ENCODE measurements at places on chromosomes 7 and 10. TPM values are rescaled to one million over a fixed set of nuclear protein-coding genes. Genes with fewer than 3 reads are reported as not detected.

- no peak for DNase-seq
Measured at GRCh38 chr7:40822861-40823260, 688.1 kb downstream of the SUGCT start.

DNA sequence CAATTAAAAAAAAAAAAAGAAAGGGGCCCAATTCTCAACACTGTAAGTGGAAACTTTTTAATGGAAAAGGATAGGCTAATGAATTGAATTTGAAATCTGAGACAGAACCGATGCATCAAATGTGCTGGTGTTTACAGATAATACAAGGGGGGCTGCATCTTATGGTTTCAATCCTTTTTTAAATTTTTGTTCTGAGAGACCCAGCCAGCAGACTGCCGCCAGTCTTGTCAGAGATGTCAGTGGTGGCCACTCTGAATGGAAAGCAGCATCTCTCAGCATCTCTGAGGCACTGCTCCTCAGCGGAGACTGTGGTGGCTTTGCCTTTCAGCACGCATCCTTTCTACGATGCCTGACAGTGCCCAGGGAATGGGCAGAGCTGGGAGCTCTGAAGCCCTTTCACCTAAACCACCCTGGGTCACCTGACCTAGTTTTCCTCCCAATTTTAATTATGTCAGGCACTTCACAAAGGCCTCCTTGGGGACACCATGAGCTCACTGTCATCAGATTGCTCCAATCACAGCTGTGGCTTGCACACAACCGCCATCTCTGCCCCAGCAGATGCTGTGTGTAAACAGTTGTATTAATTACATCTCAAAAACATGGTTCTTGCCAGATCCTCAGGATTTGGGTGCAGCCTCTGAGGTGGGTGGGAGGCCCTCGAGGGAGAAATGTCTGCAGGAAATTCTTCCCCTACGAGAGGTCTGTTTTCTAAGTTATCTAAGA lies 81.2 kb downstream of the EGFR start:
- DNase-seq = no peak

The PRKAR2B gene
- total RNA-seq = 9.3 TPM

DNA sequence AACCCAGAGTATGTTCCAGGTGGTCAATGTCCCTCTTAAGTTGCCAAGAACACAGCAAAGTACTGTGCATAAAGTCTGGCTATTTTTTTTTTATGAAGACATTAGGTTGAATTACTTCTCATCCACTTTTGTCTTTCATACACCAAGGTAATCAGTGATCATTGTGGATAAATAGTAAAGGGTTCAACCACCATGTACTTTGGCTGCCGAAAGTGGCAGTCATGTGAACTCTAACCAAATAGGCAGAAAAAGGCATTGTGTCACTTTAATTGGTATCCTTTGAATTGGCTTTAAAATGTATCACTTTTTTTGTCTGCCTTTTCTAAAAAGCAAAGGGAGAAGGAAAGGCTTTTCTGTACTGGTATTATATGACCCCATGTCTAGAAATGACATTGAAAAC lies 7.3 kb downstream of the ITIH2 start:
- DNase-seq = no peak

The GATAD1 gene
- total RNA-seq = 28.8 TPM

DNA sequence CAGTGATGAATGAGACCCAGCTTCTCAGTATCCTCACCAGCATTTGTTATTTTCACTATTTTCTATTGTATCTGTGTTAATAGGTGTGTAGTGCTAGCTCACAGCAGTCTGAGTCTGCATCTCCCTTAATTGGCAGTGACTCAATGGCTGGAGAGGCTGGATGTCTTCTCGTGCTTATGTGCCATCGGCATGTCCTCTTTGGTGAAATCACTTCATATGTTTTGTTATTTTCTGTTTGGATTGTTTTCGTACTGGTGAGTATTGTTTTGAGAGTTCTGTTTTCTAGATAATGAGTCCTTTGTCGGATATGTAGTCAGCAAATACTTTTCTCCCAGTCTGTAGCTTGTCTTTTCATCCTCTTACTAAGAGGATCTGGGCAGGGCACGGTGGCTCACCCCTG lies 66.1 kb downstream of the AMZ1 start:
- DNase-seq = no peak

The FEZF1 gene
- not detected for total RNA-seq

DNA sequence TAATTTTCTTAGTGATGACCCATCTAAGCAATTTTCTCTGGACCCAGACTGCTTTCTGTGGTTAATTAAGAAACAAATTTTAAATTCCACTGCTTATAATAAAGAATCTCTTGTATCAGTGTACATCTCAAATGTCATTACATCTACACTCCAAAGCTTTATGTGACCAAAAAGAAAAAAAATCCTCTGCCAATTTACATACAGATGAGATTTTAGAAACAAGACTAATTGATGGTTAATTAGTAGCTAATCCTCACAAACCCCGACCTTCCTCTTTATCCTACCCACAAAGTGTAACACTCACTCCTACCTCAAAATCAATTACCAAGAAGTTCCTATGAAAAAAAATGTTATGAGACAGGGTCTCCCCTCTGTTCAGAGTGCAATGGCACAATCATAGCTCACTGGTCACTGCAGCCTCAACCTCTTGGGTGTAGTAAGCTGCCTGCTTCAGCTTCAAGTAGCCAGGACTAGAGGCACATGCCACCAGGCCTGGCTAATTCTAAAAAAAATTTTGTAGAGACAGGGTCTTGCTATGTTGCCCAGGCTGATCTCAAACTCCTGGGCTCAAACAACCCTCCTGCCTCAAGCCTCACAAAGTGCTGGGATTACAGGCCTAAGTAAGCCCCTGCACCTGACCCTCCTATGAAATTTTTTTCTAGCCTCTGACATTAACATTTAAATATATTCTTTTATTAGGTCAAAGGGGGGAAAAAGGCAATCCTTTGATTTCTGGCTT lies 14.8 kb downstream of the KIF5B start:
- DNase-seq = no peak

DNA sequence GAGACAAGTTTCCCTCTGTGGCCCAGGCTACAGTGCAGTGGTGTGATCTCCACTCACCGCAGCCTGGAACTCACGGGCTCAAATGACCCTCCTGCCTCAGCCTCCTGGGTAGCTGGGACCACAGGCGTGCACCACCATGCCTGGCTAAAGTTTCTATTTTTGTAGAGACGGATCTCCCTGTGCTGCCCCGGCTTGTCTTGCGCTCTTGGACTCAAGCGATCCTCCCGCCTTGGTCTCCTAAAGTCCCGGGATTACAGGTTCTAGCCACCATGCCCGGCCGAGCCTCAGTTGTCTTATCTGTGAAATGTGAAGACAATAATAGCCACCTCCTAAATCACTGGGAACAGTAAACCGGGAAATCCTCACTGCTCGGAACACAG lies 88.1 kb downstream of the FOXL3 start:
- DNase-seq = peak; percentile 16

The LAMB1 gene
- total RNA-seq = 96.7 TPM

DNA sequence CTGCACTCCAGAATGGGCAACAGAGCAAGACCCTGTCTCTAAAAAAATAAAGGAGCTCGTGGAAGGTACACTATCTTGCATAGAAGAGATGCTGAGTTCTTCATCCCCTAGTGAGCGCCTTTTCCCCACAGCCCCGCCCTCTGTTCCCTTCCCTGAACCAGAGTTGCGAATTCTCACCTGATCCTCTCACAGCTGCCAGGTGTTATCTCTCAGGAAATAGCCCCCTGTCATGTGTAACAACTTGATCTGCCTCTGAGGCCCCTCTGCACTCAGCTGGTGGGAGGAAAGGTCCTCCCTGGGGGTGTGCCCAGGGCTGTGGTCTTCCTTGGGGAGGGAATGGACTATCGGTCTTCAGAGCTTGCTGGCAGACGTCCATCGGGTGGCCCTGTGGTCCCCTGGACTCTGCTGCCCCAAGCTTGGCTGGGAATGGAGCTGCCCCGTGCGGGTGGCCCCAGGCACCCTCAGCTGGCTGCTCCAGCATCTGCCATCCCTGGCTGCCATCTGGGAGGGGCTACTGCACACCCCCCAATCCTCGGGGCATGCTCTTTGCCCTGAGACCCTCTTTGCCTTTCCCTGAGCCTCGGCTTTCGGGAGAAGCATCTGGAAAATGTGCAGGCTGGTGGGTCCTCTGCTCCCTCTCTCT lies 21.7 kb upstream of the BNIP3 start:
- DNase-seq = no peak

DNA sequence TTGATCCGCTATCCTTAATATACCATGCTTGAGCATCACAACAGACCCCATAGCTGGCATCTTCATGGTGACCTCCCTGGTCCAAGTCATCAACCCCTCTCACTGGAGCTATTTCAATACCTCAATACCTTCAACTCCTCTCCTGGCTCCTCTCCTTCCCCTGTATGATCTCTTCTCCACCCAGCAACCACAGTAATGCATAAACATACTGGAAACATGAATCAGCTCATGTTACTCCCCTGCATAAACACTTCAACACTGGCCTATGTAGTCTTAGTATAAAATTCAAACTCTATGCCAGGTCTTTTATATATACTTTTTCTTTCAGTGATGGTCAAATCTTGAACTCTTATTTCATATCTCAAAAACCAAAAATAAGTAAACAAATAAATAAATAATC lies 31.8 kb upstream of the TMEM273 start:
- no peak for DNase-seq

GRCh38 chr10:36303896-36304295 lies 661.8 kb upstream of the FZD8 start:
- DNase-seq = no peak

The IGFBP1 gene
- 0.49 TPM for total RNA-seq

DNA sequence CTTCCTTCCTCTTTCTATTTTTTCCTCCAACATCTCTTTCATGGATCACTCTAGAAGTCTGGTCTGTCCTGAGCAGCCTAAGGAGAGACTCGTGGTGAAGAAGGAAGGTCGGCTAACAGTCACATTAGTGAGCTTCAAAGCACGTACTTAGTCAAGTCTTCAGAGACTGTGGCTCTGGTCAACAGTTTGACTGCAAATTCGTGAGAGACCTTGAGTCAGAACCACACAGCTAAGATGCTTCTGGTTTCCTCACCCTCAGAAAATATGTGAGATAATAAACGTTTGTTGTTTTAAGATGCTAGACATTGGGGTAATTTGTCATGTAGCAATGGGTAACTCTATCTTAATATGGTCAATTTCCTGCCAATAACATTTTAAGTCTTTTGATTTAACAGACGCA lies 126.2 kb upstream of the LRRN3 start:
- DNase-seq = no peak

The A1CF gene
- 38.9 TPM for total RNA-seq

DNA sequence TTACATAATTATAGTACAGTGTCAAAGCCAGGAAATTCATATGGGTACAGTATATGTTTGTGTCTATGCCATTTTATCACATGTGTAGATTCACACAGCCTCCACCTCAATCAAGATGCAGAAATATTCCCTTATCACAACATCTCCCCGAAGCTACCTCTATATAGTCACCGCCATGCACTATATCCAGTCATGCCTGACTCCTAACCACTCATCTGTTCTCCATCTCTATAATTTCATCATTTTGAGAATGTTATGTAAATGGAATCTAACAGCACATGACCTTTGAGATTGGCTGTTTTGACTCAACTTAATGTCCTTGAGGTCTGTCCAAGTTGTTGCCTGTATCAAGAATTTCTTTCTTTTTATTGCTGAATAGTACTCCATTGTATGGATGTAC lies 22.3 kb upstream of the SLC25A13 start:
- DNase-seq = no peak

DNA sequence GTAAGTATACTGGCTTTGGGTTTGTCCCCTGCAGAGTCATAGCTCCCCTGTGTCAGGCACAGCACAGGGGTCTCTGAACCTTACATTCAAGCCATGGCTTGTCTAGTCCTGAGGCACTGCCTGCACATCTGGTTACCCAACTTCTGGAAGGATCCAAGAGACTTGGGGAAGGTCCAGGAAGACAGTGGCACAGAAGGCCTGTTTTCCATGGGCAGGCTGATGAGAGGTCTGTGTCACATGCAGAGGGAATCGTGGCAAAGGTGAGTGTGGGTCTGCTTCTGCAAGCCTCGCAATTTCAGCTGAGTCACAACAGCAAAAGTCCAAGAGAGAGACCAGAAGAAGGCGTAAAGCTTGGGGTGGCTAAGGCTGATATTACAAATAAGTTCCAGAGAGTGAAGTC lies 28.4 kb upstream of the BMPR1A start:
- DNase-seq = no peak

- DNase-seq = no peak
Measured at GRCh38 chr7:142739923-142740492, 9.3 kb upstream of the PRSS1 start.

GRCh38 chr10:113970641-113971040 lies 73.0 kb upstream of the ADRB1 start:
- DNase-seq = no peak

- DNase-seq = no peak
Measured at GRCh38 chr7:147193476-147193875, 1076.9 kb downstream of the CNTNAP2 start.

- no peak for DNase-seq
Measured at GRCh38 chr10:94103801-94104221, 110.1 kb downstream of the PLCE1 start.

DNA sequence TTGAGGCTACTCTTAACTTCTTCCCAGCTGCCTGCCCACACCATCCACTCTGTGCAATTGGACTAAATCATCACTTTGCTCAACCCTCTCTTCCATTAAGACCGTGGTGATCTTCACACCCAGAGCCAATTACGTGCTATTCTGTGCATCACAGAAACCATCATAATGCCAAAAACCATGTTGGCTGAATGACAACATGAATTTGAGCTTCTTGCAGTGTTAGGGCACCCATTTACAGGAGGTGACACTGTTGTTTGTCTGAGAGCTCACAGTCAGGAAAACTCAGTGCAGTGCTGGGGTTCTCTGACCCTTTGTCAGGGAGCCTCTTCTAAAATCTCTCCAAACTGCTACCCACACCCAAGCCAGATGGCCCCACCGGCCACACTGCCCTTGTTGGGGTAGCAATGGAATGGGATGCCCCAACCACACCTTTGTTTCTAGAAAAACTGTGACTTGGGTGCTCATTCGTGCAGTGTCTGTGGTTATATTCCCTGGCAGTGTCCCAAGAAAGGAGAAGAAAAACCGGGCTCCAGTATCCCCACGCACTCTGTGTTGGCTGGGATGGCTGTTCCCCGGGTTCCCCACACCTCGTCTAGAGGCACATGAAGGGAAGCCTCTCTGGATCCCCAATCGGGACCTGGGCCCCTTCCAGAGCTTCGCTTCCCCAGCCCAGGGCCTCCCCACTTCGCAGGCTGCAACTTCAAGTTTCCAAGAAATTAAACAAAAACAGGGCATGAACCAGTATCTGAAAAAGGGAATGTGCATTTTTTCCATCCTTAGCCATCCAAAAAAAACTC lies 2.0 kb upstream of the TNS3 start:
- no peak for DNase-seq

DNA sequence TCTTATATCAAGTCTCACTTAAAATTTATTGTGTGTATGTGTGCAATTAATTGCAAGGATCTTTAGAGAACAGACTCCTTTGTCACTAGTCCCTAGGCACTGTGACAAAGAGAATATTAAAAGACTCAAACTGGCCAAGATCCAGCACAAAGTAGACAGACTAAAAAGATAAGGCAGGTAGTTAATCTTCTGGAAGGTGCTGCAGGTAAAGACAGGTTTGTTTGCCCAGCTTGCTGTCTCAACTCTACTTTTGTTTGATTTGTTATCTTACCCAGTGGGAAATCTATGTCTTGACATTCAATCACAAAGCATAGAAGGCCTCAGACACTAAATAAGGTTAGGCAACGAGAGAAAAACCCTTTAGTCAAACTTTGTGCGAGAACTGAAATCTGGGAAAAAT lies 807.9 kb upstream of the LRRN3 start:
- no peak for DNase-seq

GRCh38 chr10:627032-627992 lies 62.2 kb downstream of the DIP2C start:
- no peak for DNase-seq

The METTL27 gene
- 7.4 TPM for total RNA-seq

GRCh38 chr10:17716161-17716560 lies 35.8 kb upstream of the TMEM236 start:
- no peak for DNase-seq
